Stimulated activated CD8-positive, alpha-beta memory T cell treated with anti-CD3 and anti-CD28 coated beads, Interleukin-4, amount 100 ng/mL, for 1 hour (primary cell): ENCODE measurements at places on chromosomes 6 and 20.

GRCh38 chr6:144377586-144378210 lies 92.6 kb downstream of the UTRN start:
- DNase-seq, result no peak

DNA sequence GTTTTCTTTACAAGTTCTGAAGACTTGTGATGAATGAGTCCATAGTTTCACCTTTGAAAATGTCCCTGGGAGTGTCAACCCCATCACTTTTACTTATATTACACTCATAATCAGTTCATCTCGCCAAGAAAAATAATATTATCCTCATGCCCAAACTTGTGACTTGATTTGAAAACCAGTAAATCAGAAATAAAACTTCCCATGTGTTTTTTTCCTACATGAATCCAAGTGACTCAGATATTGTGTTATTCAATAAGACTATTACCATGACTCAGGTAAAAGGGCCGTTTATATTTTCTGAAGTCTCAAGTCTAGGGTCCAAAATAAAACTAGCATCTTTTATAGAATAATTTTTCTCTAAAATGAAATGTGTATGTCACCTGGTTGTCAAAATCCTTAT lies 15.8 kb upstream of the CYP24A1 start:
- DNase-seq, result no peak

DNA sequence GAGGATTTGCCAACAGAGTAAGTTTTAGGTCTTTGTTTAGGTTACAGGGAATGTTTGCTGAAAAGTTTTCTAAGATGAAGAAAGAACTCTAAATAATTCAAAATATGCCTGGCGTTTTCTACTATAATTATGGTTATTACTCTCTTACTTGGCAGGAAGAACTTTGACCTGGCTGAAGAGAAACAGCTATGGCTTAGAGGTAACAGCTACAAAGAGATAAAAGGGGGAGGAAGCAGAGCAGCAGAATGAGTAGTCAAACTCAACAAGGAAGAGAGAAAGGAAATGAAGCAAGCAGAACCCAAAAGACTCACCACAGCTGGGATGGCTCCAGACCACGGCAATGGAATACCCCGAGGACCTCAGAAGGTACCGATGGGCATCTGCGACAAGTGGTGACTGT lies 95.6 kb downstream of the KIF16B start:
- DNase-seq, result no peak

GRCh38 chr6:153047386-153047785 lies 44.9 kb upstream of the MTRF1L start:
- DNase-seq, result no peak

DNA sequence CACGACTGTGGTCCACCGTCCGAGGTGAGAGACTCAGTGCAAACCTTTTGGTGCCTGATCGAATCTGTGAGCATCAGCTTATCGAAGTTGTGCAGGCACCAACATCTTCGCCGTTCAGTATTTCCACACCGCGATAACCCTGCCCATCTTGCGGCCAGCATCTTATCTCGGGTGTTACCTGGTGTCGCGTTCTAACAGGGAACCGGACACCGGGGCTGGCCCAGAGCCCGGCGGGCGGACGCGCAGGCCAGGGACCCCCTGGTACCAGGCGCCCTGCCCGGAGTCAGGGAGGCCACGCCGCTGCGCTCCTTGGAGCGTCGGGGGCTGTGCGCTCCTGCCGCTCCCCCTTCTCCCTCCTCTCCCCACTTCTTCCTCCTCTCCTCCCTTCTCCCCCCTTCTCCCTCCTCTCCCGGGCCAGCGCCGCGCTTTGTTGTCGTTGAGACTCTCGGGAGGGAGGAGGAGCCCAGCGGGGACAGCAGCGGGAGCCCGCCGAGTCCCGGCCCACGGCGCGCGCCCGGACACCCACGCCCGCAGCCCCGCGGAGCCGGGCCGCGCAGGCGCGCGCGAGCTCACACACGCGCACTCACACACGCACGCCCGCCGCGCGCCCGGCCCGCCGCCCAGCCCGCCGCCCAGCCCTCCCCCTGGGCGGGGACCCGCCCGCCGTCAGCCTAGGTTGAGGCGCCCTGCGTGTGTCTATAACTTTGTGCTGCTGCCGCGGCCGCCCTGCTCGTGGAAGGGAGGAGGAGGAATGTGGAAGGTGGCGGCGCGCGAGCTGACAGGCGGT lies 1.4 kb upstream of the FOXO3 start:
- DNase-seq, result peak; percentile 66

GRCh38 chr6:148370176-148370575 lies 27.5 kb downstream of the SASH1 start:
- DNase-seq, result no peak

GRCh38 chr6:155291291-155291690 lies 23.0 kb downstream of the TFB1M start:
- no peak for DNase-seq

- DNase-seq, result no peak
Observed at GRCh38 chr6:28211840-28212509, 13.1 kb upstream of the ZSCAN9 start.

DNA sequence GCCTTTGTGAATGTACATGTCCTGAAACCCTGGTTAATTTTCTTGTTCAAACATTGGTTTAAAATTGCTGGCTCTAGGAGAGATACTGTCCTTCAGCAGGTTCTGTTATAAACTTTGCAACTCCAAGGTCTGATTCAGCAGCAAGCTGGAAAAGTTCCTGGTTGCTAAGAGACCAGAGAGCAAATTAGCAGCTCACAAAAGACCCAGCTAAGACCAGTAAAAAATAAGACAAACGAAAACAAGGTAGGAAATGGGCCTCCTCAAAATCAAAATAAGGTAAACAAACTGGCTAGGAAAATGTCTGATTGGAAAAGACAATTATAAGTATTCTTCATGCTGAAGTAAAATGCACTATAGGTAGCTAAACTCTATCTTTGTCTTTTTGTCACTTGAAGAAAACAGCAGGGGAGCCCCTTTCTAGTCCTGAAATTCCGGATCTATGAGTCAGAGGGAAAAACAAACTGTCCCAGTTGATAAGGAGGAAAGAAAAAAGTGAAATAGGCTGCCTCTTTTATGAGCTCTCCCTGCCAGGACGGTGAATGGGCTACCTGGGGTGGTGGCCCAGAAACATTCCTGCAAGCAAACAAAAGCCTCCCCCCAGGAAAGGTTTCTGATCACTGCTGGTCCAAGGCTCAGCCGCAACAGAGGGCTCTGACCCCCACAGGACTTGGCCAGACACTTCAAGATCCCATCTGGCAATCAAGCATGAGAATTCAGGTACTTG lies 41.6 kb downstream of the UNC5CL start:
- no peak for DNase-seq

- no peak for DNase-seq
Observed at GRCh38 chr6:139473731-139474130, 99.3 kb upstream of the CITED2 start.

DNA sequence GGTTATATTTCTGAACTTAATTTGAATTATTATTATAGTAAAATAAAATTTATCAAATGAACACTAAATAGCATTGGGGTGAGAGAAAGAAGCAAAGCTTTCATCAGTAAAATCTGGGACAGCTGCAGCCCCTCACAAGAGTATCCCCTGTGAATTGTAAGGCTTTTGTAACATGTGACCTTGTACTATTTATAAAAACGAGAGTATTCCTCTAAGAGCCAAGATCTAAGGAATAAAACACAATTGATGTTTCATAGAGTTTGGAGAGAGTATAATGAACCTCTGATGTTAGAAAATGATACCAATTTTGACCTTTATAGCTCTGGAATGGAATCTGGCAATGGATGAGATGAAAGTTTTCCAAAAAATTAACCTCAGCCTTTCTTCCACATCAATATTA lies 617.2 kb upstream of the ID4 start:
- DNase-seq, result no peak

DNA sequence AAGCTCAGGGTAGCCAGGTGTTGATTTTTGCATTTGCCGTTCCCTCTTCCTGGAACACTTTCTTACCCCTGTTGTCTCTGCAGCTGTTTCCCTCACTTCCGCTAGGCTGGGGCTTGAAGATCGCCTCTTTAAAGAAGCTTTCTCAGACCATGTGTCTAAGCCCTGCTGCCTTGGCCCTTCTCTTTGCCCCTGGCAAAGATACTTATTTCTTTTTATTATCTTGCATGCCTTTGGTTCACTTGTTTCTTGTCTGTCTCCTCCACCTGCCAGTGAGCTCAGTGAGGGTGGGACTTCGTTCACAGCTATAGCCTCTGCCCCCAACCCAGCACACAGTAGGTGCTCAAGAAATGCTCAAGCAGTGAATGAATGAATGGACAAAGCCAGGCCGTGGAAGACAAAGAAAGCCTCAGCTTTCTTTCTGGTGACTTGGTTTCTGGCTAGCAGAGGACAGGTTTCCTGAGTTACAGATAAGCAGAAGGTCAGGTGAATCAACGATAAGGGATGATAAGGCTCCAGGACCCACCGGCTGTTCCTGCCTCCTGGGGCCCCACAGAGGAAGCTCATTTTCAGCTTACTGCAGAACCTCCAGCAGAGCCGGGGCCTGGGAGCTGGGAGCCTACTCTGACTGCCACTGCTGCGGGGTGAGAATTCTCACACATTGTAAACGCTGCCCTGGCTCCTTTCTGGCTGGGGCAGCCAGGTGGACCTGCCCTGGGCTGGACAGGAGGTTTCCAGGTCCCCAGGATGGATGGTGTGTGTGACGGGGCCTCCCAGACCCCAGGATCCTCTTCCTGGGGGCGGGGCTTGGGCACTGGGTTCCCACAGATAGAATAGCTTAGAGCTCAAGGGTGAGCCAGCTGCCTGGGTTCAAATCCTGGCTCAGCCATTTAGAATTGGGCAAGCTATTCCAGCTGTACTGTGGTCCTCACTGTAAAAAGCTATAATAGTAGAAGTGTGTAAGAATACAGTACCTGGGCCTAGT lies 29.8 kb downstream of the SNAI1 start:
- no peak for DNase-seq

- DNase-seq, result no peak
Observed at GRCh38 chr20:31897541-31897940, 27.1 kb downstream of the TTLL9 start.
